Left renal pelvis (tissue), 4 donors: ENCODE measurements at places on chromosomes 12 and 14.

- no peak for DNase-seq
Measured at GRCh38 chr12:43285159-43285598, 266.8 kb downstream of the ADAMTS20 start.

DNA sequence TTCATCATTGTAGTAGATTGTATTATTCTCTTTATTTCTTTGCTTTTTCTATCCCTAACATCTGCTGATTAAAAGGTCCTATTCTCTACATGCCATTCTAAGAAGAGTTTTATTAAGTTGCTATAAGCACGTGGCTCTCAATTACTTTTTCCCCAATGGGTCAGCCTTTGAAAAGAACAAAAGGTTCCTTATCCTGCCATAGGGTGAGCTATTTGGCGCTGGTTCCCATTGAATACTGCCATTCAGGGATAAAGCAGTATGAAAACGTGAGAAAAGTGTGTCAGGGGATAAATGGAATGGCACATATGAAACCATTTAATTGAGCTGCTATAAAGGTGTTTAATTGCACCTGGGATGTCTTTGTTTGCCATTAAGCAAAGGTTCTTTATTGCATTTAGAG, 80.9 kb downstream of the SYNE2 start:
- DNase-seq = no peak

DNA sequence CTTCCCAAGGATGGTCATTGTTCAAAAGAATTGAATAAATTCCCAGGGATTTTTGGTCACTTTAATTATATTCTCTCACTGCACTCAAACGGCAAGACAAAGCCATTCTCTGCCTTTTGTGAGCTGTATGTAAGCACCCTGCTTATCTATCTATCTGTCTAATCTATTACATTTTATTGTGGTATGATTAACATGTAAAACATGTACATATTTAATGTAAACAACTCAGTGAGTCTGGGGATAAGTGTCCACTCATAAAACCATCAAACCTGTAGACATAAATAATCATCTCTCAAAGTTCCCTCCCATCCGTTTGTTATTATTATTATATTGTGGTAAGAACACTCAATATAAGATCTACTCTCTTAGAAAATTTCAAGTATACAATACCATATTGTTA, 167.1 kb downstream of the CAND1 start:
- no peak for DNase-seq

- no peak for DNase-seq
Measured at GRCh38 chr12:51475543-51475942, 50.9 kb downstream of the SLC4A8 start.

GRCh38 chr14:102939820-102940561, 17.5 kb downstream of the AMN start:
- DNase-seq = no peak

- DNase-seq = no peak
Measured at GRCh38 chr12:109014984-109015765, 5.7 kb downstream of the SVOP start.

DNA sequence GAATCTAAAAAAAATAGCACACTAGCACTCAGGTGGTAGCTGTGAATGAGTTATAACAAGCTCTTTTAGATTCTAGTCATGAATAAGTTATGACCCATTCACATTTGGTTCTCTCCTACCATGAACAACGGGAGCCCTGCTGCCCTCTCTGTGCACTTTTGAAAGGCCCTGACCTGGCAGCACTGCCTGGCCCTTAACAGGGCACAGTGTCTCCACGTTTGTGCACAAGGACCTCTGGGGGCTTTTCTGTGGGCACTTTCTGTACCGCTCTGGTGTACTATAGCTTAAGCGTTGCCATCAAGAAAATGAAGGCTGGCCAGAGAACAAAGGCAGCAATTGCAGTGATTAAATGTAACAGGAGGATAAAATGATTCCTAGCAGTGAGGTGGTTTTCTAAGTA, 21.2 kb downstream of the CCDC92 start:
- no peak for DNase-seq

DNA sequence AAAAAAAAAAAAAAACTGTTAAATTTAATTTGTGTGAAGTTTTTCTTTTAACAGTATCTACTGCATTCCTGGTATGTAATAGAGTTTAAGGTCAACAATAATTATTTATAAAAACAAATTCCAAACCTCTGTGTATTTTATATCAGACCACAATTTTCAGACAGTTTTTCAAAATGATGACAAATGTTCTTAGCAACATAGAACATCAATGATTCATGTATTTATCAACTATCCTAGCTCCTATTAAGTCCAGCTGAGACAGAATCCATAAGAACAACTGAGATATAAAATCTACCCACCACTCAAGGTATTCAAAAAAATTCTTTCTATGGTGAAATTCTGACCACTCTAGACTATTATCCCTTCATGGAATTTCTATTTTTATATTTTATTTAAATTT, 144.5 kb downstream of the EPS8 start:
- DNase-seq = no peak

DNA sequence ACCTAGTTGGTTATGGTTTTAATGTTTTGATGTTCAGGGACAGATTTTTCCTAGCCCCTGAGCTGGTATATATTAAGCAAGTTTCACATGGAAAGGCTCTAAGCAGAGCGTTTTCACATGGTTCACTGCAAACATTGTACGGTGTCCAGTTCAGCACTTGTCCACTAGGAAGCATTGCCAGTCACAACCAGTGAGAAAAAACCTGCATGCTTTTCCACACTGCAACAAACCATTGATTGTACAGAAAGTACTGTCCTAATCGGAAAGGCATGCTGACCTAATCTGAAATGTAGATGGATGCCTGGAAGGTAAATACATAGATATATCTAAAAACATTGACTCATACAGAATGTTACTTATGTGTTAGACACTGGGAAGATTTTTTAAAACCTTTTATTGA, 25.0 kb upstream of the NPAS3 start:
- DNase-seq = no peak

DNA sequence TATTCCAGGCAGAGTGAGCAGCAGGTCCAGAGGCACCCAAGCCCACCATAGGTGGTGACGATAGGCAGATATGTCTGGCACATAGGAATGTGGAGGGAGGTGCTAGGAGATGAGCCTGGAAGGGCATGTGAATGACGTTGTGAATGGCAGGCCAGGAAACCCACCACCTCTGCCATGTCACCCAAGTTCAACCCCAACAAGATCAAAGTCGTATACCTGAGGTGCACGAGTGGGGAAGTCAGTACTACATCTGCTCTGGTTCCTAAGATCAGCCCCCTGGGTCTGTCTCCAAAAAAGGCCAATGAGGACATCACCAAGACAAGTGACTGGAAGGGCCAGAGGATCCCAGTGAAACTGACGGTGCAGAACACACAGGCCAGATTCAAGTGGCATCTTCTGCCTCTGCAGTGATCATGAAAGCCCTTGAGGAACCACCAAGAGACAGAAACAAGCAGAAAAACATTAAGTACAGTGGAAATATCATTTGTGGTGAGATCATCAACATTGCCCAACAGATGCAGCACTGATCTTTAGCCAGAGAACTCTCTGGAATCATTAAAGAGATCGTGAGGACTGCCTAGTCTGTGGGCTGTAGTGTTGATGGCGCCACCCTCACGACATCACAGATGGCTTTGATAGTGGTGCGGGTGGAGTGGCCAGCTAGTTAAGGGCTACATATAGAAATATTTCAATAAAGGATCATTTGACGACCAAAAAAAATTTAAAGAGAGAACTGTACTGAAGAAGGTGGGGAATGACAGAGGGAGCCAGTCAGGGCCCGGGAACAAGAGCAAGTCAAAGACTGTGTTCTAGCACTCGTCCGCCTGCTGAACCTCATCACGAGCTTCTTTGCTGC, 99.7 kb downstream of the ZFP36L1 start:
- DNase-seq = no peak

DNA sequence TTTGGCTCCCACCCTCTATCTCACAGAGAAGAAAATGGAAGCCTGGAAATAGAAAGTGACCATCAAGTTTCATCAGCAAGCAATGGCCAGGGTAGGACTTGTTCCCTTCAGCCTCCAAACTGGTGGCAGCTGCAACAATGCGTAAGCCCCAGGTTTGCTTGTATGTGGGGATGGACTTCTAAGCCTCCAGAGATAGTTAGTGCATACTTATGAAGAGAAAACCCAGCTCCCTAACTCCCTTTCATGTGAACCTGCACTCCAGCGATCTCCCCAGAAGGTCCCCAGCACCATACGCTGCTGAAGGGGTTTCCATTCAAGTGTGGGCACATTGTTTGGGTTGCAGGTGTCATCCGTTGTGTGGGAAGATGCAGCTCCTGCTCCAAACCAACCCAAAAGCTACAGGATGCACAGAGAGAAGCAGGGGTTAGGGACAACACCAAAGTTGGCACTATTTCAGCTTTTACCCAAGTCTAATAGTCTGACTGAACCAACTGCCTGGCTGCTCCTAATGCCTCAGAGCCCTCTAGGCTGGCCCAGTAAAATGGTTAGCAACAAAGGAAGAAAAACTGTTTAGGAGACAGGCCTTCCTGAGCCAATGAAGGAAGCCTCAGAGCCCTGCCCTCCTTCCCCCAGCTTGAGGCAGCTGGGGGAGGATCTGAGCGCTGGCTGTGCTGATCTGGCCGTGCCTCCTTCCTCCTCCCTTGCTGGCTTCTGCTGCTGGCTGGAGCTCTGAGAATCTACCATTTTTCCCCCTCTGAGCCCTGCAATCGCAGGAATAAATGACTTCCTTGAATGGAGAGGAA, 12.3 kb downstream of the ZFP36L1 start:
- DNase-seq = no peak

DNA sequence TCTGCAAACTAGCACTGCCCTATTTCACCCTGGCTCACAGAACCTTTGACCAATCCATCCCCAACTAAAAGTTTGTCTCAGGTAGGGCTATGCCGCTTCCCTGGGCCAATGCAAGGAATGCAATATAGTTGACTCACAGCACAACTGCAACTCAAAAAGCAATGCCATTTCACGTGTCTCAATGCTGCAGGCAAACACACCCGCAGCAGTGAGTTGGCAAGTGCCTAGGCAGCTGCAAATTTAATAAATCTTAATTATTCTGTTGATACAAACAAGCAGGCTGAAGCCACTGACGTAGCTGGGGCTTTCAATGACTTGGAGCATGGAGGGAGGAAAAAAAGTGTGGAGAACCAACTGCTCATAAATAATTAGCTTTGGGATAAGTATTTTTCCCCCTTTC, 87.9 kb downstream of the SYNE3 start:
- no peak for DNase-seq

DNA sequence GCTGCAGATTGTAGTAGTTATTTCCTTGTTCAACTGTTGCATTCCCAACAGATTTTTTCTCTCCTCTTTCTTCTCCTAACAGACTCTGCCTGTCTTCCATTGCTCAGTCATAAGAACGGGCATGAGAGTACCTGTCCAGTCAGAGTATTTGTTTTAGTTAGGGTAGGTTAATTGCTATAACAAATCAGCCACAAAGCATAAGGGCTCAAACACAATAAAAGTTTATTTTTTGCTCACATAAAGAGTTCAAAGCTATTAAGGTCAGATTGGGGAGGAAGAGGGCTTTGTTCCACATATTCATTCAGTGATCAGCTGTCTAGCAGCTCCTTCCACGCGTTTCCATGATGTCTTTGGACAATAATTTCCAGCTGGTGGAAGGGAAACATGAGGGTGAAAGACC, 92.8 kb upstream of the PLXNC1 start:
- DNase-seq = no peak

GRCh38 chr12:50953047-50953446, 703 bp downstream of the HIGD1C start:
- no peak for DNase-seq

- no peak for DNase-seq
Measured at GRCh38 chr14:69023035-69023434, 43.9 kb upstream of the ACTN1 start.

DNA sequence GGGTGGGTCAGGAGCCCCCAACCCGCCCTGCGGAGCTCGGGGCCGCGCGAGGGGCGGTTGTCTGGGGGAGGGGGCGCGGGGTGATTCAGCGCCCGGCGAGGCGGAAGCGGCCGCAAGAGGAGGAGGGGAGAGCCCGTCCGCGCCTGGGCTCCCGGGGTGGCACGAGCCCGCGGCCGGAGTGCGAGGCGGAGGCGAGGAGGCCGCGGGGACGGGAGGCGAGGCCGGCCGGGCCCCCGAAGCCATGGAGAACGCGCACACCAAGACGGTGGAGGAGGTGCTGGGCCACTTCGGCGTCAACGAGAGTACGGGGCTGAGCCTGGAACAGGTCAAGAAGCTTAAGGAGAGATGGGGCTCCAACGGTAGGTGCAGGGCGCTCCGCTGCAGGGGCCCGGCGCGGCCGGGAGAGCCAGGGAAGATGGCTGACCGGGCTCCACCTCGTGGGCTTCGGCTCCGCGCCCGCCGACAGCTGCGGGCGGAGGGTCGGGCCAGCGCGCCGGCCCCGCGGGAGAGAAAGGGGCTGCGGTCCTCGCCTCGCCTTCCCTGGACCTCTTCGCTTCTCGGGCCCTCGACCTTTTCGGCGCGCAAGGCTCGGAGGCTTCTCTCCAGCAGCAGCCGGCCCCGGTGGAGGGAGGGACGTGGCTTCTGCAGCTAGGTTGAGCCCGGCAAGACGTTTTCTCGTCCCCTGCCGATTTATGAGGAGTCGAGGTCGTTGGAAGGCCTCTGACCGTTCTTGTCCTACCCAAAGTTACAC, 677 bp downstream of the ATP2A2 start:
- DNase-seq = peak; percentile 45
